GM19239 (cell line): ENCODE measurements at places on chromosomes 7 and 10.

DNA sequence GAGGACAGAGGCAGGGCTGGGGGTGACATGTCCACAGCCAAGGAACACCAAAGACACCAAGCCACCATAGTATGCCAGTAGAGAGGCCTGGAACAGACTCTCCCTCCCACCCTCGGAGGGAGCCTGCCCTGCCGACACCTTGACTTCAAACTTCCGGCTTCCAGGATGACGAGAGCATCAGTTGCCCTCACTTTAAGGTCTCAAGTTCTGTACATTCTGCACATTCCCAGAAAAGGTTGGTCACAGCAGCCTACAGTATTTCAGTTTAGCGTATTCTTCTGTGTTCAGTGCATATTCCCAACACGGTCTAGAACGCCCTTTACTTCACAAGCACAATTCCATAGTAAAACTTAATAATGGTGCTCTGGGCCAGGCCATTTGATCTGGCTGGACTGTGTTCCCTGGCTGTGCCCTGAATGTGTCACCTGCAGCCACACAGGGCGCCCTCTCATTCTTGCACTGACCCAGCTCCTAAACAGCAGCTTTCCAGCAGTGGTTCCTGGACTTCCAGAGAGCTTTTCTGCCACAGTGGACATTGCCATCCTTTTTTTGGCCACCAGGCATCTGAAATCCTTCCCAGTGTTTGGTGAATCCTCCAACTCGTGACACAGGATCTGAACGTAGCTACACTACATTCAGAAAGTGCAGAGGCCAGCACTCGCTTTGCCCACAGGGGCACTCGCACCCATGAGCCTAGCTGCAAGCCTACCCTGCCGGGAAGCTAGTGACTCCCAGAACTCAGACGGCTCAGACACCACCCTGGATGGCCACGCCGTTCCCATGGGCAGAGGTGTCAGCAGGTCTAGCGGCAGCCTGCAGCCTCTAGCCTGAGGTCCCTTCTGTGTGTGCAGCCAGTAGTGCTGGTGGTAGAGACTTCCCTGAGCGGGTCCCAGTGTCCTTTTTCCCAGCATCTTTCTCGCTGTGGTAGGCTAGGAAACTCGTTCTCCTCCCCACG lies 36.4 kb upstream of the INSIG1 start:
- DNase-seq: no peak

DNA sequence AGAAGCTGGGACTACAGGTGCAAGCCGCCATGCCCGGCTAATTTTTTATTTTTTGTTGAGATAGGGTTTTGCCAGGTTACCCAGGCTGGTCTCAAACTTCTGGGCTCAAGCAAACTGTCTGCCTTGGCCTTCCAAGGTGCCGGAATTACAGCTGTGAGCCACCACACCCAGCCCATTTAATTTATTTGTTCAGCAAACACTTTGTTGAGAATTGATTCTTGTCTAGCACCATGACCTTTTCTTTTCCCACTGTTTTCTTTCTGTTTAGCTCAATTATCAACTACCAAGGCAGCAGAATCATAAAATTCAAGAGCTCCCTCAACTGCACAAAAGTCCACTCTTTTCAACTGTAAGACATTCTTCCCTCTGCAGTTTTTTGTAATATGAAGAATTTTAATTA lies 47.8 kb upstream of the PARD3 start:
- no peak for DNase-seq

GRCh38 chr10:7960108-7960507 lies 94.4 kb upstream of the GATA3 start:
- no peak for DNase-seq

DNA sequence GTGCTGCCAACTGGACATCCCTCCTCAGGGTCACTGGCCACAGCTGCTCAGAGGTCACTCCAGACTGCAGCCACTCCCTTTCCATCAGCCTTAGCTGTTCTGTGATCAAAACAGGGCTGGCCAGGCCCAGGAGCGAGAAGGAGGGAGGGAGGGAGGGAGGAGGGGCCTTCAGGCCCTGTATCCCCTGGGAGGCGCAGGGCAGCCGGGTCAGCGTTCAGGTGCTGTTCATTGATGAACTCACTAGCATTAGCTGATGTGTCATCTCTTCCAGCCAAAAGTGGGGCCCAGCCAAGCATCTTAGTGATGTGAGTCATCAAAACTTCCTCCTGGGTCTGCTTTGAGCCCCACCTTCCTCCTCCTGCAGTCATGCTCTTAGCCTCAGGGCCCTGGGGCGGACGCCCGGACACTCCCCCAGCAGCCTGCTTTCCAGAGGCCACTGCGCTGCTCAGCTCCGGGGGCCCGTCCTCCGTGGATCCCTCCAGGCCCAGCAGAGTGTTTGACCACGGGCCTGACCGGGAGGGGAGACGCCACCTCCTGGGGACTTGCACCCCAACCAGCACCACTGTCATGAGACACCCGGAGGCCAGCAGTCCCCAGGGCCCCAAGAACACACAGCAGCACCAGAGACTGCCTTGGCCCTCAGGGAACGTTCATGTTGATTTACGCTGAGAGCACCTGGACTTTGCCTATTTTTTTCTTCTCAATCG lies 149.2 kb downstream of the PRKAG2 start:
- DNase-seq: no peak

DNA sequence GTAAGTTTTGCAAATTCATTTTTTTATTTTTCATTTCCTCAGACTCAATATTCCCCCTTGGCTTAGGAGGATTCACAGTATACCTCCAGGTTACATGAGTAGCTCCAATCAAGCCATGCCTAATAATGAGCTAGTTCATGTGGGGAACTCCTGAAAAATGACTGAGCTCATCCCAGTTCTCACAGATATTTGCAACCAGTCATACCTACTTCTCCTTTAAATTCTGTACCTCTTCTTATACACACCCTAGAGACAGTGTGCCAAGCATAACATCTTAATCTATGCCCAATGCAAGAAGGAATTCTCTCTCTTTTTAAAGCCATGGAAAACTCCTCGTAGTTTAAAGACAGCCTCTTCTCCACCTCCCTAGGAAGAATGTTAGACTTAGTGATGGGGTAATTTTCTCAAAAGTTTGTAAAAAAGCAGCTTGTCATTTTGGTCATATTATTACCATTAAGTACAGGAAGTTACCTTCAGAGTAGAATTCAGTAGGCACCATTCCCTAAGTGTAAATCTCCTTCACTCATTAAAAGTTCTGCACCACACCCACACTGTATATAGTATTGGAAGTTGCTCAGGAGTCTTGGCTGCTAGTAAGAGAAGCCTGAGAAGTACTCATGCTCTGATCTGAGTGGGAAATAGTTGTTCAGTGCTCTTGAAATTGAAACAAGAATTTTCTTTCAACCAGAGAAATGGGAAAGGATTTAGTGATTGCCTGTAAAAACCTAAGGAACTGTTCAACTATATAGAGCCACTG lies 72.7 kb downstream of the PTPRZ1 start:
- no peak for DNase-seq

DNA sequence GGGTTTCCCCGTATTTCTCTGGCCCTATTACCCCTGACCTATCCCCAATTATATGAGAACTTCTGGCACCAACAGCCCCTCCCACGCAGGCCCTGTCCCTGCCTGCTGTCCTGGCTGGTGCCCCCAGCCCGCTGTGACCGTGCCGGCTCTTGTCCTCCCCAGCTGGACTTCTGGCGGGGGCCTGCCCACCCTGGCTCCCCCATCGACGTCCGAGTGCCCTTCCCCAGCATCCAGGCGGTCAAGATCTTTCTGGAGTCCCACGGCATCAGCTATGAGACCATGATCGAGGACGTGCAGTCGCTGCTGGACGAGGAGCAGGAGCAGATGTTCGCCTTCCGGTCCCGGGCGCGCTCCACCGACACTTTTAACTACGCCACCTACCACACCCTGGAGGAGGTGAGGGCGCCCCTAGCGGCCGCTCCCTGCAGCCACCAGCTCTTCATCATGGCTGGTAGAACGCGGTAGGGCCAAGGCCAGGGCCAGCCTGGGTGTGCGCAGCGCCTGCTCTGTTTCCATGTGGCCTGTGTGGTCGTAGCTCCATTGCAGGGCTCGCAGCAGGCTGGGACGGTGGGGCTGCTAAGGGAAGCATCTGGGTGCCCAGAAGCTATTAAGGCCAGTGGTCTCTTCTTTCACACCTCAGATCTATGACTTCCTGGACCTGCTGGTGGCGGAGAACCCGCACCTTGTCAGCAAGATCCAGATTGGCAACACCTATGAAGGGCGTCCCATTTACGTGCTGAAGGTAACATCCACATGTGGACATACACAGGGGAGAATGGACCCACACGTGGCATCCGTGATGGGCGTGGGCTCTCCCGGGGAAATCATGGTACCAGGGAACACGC lies 1.4 kb downstream of the CPA1 start:
- no peak for DNase-seq

DNA sequence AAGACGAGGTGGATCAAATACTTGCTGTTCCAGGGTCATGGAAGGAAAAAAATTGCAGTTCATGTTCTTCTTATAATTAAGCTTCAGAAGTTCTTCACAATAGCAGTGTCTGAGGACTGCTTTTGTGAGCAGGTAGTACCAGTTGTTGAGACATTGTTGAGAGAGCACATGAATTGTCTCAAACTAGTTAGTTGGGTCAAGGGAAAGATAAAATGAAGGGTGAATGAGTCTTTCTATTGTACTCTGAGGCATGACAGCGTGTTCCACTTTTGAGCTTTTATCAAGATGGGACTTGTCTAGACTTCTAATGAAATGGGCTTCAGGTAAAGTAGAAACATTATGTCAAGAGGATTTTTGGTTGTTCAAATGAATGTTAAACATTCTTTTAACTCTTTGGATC lies 26.0 kb downstream of the KAT6B start:
- DNase-seq: no peak

DNA sequence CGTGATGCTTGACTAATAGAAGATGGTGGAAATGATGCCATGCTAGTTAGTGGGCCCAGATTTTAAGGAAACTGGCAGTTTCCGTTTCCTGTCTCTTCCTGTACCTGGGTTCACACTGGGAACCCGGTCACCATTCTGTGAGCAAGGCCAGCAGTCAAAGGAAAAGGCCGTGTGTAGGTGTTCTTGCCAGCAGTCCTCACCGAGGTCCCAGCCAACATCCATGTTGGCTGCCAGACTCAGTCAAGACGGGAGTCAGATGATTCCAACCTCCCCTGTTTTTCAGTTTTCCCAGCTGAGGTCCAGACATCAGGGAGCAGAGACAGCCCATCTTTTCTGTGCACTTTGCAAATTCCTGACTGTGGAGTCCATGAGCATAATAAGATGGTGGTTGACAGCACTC lies 15.2 kb upstream of the PILRB start:
- DNase-seq: no peak

DNA sequence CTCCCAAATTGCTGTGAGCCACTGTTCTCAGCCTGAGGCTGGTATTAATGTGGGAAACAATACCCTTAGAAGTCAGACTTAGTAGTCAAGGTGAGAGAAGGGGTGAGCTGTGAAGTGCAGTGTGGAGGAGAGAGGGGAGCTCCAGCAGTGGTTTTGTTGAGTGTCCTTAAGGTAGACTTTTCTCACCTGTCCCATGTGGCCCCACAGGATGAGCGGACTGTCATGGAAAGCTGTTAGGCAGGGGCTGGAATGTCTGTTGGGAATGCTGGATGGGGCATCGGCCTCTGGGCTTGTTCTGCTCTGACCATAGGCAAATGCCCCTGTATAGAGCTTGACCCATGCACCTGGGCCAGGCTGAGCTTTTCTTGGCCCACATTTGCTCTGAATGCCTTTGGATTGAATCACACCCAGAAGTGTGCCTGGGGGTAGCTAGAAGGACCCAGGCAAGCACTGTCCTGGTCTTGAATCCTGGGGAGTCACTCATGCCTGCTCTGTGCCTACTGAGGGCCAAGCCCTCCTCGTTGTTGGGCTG lies 36.3 kb upstream of the SH2D4B start:
- DNase-seq: no peak

DNA sequence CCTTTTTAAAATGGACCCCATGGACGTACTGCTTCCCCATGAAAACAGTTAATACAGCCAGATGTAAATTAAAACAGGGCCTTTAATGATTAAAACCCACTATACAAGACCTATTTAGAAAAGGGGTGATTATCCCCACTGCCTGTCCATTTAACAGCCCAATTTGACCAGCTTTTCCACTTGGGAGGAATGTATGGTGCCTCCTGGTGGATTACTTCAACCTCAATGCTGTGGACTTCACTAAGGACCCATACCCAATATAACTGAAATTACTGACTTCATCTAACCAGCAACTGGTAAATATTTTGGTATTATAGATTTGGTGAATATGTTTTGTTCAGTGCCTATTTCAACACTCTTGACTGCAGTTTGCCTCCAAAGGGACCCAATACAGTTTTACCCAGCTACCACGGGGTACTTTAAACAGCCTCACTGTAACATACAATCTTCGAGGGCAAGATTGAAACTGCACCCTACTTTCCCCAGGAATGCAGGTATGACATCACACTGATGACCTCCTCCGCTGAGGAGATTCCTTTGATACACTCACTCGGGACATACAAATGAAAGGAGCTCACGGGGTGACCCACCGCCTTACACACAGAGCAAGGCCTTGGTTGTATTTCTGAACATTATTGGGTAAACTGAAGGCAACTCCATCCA lies 192.8 kb downstream of the DNAJC1 start:
- no peak for DNase-seq

- DNase-seq: no peak
Measured at GRCh38 chr7:27889800-27890199, 149.8 kb downstream of the TAX1BP1 start.

DNA sequence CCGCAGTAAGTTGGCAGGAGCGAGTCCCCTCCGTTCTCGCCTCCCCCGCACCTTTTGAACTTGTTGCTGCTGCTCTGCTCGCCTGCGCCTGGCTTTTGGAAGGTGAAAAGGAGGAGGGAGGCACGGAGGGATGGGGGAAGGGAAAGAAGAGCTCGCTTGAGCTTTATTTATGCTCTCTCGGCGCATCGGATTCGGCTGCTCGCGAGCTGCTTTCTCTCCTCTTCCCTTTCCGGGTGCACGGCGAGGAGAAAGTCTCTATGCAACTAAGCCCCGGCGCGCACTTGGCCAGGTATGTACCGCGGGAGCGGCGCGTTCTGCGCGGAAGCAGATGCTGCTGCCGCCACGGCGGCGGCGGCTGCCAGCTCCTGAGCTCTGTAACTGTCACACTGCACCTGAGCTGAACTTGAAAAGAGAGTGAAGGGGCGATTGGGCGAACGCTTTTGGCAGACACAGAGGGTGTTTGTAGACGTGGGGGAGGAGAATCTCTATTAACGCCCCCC lies 551 bp downstream of the KCND2 start:
- DNase-seq: peak; percentile 61

DNA sequence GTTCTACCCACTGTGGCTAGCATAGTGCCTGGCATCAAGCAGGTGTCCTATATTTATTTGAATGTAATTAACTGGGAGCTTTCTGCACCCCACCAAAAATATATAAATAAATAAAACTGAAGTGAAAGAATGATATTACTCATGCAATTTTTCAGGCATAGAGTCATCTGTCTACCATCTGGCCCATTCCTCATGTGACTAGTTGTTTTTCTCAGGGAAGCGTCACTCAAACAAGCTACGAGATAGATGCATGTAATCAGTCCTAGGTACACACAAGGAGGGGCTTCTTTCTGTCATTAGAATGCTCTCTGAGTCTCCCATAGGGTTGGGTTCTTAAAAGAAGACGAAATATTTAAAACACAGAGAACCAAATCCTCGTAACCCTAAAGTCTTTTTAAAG lies 255.5 kb upstream of the KMT2E start:
- DNase-seq: no peak
